Activated CD8-positive, alpha-beta memory T cell treated with anti-CD3 and anti-CD28 coated beads, Interleukin-2, amount 50 U/mL, for 4 hours (primary cell): ENCODE measurements at places on chromosomes 7 and 10.

DNA sequence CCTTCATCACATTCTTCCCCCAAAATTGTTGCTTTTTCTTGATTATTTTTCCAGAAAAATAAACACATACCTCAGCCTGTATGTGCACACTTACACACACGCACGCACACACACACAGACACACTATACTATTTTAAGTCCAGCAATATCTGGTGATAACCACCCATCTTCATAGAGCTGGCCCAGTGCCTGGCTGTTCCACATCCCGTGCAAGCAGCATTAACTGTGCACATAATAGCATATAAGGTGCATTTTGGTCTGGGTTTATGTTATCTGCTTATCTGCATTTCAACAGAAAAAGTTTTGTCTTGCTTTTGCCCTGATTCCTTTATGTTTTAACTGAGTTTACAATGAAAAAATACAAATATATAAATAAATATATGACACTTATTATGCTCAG is 143.1 kb upstream of the KLF6 start:
- DNase-seq = no peak

DNA sequence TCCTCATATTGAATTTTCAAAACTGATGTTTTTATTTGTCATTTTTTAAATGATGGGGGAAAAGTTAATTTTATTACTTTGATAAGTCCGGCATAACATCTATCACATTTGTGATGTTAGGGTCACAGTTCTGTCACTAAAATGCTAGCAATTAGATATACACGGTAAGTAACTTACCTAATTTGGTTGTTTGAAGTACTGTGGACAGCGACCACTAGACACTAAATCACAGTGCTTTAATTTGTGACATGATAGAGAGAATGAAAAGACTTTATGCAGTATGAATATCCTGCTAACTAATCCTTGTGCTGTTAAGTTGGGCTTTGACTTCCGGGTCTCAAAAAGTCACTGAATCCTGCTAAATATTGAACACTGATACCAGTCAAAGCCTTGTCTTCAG is 857.3 kb upstream of the KCND2 start:
- no peak for DNase-seq

- peak; percentile 4 for DNase-seq
These were observed 589.3 kb downstream of the DNAJB6 start for GRCh38 chr7:157926107-157926506.

DNA sequence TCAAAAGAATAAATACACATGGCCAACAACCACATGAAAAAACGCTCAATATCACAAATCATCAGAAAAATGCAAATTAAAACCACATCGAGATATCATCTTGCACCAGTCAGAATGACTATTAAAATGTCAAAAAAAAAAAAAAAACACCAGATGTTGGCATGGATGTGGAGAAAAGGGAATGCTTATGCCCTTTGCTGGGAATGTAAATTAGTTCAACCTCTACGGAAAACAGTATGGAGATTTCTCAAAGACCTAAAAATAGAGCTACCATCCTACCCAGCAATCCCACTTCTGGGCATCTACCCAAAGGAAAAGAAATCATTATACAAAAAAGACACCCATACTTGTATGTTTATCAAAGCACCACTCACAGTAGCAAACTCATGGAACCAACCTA is 45.0 kb upstream of the DIP2C start:
- no peak for DNase-seq

DNA sequence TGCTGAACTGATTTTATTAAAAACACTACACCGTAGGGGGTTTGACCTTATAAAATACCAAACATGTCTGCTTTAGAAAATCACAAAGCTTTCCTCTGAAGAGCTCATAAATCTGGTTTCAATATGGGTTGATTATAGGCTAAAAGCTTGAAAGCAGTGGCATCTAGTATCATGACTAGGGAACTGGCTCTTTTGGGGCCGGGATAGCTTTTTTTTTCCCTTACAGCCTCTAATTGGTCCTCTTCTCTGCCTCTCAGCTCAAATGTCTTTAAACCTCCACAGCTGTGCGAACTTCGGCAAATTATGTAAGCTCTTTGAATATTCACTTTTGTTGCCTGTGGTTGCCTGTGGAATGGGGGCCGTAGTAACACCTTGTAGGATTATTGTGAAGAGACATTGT is 8.4 kb downstream of the BAMBI start:
- no peak for DNase-seq

DNA sequence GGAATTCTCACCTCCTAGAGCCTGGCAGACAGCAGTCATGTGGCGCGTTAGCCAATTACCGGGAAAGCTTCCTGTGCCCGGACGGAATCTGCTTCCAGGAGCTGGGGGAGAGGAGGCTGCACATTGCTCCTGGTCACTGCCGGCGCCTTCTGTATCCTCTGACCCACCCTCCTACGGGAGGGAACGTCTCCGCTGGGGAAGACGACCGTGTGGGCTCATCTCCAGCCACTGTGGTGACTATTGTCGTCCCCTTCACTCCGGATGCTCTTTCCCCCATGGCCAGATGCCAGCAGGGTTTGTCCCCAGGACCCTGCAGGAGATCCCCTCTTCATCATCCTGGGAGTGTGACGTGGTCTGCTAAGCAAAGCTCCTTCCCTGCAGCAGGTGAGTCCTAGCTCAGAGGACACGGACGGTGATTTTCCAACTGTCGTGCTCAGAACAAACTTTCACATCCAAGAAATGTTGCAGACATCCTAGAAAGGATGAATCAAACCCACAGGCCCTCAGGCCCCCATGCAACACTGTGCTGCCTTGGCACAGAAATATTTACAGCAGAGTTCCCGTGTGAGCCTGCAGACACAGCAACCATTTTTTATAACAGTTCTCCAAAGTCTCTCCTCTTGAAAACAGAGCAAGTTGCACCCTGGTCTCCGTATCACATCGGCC is 29.6 kb upstream of the FAM20C start:
- no peak for DNase-seq

DNA sequence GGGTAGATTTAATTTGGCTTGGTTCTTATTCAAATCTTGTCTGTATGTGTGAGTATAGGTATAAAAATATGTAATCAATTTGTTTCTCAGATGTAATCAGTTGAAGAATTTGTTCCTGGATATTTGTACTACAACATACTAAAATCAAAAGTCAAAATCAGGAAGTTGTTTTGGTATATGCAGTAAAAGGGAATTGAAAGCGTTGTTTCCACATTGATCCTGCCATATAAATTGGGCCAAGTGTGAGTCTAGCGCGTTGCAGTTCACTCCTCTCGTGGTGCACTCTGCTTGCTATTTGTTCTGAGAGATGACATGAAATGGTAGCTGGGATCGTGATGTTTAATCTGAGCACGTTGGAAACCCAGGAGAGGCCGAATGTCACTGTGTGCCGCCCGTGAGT is 55.9 kb downstream of the SHH start:
- no peak for DNase-seq

- no peak for DNase-seq
These were observed 97.0 kb downstream of the ANKRD61 start for GRCh38 chr7:6128205-6128604.

DNA sequence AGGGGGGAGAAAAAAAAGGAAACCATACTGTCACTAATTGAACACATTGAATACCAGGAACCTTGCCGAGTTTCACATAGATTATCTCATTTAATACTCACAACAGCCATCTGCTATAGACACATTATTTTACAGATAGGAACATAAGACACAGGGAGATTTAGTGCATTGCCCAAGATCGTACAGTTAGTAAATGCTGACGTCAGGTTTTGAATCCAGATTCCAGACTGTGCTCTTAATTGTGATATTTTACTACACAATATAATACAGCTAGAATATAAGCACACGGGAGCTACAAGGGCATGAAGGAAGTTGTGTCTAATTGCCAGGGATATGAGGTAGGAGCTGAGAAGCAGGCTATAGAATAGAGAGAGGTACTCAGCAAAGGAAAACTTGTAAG is 93.9 kb upstream of the MINDY3 start:
- no peak for DNase-seq

GRCh38 chr10:20839141-20839540 is 58.0 kb downstream of the NEBL start:
- no peak for DNase-seq

- DNase-seq = no peak
These were observed 185.7 kb upstream of the FZD8 start for GRCh38 chr10:35827783-35828182.

DNA sequence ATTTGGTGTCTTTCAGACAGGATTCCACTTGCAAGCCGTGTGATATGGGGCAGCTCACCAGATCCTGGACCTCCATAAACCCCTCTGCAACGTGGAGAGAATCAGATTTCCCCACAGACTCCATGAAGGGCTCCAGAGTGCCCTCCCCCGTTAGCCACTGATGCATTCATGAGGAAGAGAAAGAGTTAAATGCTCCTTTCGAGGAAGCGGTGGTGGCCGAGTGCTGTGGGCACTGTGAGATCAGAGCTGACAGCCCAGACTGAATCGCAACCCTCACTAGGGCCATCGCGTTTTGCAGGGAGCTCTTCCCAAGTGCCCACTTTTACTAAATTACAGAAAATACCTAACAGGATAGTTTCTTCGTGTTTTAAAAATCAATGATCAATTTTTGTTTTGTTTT is 226.3 kb upstream of the ZNF32 start:
- no peak for DNase-seq

DNA sequence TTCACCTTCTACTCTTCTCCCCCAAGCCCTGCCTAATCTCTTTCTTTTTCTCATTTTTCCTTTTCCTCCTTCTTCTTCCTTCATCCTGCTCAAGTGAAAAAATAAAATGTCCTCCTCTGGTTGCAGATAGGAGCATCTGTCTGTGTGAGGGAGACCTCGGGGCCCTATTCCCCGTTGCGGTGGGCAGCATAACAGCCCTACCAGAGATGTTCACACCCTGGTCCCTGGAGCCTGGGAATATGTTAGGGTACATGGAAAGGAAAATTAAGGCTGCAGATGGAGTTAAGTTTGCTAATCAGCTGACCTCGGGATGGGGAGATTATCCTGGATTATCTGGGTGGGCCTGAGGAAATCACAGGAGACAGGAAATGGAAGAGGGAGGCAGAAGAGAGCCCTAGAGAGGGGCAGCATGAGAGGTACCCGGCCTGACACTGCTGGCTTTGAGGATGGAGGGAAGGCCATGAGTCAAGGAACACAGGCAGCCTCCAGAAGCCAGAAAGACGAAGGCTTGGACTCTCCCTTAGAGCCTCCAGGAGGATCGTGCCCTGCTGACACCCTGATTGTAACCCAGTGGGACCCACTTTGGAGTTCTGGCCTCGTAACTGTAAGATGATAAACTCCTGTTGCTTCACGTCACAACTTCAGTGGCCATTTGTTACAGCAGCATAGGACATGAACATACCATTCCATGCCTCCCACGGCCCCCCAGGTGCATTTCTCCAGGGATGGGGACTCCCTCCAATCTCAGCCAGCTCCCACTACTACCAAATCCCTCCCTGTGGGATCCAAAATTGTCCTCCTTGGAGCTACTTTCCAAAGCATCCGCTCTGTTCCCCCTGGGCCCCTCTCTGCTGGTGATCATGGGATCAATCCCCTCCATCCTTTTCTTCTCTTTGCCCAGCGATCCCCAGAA is 39.0 kb upstream of the ZMIZ1 start:
- DNase-seq = no peak

DNA sequence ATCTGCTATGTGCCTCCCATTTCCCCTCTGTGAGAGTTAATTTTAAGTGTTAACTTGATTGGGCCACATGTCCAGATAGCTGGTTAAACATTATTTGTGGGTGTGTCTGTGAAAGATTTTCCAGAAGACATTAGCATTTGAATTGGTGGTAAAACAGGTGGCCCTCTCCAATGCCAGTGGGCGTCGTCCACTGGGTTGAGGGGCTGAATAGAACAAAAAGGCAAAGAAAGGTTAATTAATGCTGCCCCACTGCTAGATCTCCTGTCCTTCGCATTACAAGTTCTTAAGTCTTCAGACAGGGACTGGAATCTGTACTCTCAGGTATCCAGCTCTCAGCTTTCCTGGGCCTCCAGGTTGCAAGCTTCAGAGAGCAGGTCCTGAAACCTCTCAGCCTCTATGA is 1160.9 kb upstream of the LRRN3 start:
- no peak for DNase-seq

- no peak for DNase-seq
These were observed 140.6 kb upstream of the HPS1 start for GRCh38 chr10:98587156-98587837.

DNA sequence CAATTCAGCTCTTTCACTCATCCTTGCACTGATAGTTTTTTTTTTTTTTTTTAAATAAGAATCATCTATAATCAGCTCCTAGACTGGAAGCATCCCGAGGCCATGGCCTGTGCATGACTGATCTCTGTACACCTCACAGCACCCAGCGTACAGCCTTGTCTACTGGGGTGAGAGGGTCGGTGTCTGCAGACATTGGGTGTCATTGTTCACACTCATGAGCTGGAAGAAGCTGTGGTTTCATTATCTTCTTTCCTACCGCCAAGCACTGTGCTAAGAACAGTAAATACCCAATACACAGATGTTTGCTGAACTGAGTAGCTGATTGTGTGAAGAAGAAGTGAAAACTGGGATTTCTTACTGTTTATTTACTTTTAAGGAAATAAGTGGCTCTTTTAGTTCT is 123.6 kb downstream of the CLEC2L start:
- DNase-seq = no peak

- peak; percentile 25 for DNase-seq
These were observed 992 bp upstream of the IGF2BP3 start for GRCh38 chr7:23471106-23471859.

DNA sequence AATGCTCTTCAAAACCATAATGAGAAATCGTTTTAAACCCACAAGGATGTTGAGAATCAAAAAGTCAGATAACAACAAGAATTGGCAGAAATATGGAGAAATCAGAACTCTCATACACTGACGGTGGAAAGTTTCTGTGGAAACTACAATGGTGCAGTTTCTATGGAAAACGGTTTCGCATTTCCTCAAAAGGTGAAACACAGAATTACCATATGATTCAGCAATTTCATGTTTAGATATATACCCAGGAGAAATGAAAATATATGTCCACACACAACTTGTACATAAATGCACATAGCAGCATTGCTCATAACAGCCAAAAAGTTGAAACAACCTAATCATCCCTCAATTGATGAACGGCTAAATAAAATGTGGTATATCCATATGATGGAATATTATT is 218.2 kb downstream of the ARL4A start:
- DNase-seq = no peak

GRCh38 chr10:79069325-79070080 is 737 bp downstream of the ZMIZ1 start:
- peak; percentile 54 for DNase-seq
